MV-4-11 (cell line): ENCODE measurements at places on chromosomes 3 and 15.

DNA sequence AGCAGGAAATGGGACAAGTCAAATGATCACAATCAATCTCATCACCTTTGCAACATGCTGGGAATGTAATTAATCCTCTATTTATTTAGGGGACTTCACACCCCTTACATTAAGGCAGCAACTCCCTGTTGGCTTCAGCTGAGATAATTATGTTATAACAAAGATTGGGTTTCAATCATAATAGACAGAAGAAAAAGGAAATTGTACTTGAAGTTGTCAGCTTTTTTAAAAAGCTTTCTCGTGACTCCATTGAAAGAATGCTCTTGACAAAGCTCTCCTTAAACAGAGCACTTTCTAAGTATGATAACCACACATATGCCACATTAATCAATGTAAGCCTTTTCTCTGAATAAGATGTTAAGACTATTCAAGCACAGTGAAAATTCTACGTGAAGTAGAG is 65.7 kb downstream of the SHQ1 start:
- no peak for DNase-seq

- DNase-seq = no peak
Observed at GRCh38 chr3:187361835-187362234, 6.3 kb upstream of the RTP4 start.

DNA sequence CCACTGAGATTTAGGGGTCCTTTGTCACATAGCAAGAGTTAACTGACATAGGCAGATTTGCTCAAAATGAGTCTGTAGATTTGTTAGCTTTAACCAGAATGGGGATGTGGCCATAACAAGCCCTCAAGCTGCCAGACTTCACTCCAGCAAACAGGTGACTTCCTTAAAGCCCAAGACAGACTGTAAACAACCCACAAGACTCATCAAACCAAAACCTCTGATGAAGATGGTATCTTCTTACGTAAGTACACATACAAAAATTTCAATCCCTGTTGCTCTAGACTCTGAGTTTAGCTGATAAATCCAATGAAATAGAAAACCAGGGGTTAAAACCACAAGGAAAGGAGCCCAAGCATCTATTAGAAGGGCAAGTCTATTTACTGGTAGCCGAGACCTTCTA is 18.2 kb upstream of the ZBTB20 start:
- no peak for DNase-seq

DNA sequence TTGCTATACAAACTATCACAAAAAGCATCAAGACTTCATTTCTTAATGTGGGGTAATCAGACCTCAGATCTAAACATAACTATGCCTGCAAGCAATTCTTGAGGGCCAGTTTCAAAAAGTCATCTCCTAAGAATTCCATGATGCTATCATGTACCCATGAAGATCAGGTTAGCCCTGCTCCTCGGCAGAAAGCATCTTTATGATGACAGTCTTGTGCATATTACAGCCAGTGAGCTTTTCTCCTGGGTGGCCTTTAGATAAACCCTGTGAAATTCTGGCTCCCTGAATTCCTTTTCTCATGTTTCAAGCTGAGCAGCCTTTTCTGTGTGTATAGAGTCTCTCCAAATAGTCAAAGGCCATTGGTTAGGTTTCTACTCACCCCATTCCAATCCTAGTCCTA is 201.9 kb upstream of the MCTP2 start:
- DNase-seq = no peak

- DNase-seq = no peak
Observed at GRCh38 chr15:90015749-90016148, 14.6 kb downstream of the ZNF710 start.

GRCh38 chr15:101523560-101523940 is 34.0 kb upstream of the PCSK6 start:
- DNase-seq = no peak

- DNase-seq = no peak
Observed at GRCh38 chr3:69774029-69774428, 34.8 kb downstream of the MITF start.

DNA sequence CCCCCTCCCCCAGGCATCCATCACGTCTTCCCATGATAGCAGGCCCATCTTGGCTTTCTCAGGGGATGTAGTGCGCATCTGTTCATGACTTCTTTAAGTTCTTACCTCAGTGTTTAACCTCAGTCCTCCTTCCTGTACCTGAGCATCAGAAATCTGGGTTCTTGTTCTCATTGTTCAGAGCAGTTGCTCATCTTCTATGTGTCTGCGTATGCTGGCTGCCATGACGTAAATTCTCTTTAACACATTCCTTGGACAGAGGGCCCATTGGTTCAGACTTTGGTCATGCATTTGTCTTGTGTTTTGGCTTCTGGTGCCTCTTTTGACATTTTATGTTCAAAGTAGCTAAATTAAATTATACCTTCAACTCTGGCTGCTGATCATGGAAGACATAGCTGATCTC is 227.3 kb downstream of the CACNA2D3 start:
- no peak for DNase-seq

- DNase-seq = peak; percentile 15
Observed at GRCh38 chr3:151835751-151836525, 22.0 kb downstream of the AADAC start.

DNA sequence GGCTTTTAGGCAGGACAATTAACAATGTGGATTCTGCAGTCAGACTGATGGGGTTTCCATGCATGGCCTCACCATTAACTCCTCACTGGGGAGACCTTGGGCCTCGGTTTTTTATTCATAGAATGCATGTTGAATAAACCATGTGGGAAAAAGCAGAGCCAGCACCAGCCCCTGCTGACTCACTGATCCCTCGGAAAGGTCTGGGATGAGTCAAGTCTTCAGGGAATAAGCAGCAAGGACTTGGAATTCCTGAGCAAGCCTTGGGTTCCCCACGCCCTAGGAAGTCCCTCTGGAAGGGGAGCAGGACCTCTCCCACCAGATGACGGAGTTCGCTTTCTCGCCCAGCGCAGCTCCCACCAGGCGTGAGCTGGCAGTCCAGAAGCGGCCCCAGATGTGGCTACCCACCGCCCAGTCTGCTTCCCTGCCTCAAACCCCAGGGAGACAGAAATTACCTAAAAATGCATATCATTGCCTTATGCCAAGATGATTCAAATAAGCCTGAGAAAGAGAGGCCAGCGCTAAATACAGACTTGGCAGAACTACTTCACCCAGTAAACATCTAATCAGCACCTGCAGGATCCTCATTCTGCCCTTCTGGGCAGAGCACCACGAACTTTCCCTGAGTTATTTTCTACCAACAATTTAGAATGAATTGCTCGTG is 45.4 kb downstream of the BTD start:
- DNase-seq = no peak

- no peak for DNase-seq
Observed at GRCh38 chr3:127857333-127857732, 35.0 kb upstream of the MGLL start.

- DNase-seq = no peak
Observed at GRCh38 chr15:62782896-62783295, 259.7 kb upstream of the TPM1 start.

GRCh38 chr15:25987638-25988037 is 124.5 kb upstream of the ATP10A start:
- DNase-seq = no peak

GRCh38 chr3:160661660-160662059 is 15.3 kb upstream of the ARL14 start:
- DNase-seq = peak; percentile 4

DNA sequence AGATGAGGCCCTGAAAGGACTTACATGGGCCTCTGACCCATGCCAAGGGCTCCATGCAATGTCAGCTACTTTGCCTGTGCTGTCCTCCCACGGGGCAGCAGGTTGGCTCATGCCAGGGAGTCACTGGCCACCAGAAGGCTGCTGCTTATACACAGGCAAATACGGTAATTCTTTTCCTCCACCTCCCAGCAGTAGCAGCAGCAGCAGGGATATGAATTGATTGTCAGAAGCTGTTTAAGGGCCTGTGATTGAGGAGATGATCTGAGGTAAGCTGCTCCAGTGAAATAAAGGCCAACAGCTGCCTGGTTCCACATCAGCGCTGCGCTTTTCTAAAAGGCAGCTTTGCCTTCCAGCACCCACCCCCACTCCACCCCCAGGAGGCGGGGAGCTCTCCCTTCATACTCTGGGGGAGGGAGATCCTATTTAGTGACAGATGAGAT is 250.5 kb downstream of the SHQ1 start:
- no peak for DNase-seq

DNA sequence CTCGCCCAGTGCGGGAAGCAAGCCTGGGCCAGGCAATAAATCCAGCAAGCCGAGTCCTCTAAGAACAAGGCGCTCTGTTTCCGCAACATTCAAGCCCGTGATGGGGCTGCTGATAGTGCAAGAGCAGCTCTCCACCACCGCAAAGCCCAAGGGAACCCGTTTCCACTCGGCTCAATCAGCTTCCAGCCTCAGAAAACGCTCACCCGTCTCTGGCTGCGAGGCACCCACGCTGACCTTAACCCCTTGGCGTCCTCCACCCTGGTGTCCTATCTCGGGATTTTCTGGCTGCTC is 17.8 kb downstream of the SPATA12 start:
- DNase-seq = peak; percentile 40

DNA sequence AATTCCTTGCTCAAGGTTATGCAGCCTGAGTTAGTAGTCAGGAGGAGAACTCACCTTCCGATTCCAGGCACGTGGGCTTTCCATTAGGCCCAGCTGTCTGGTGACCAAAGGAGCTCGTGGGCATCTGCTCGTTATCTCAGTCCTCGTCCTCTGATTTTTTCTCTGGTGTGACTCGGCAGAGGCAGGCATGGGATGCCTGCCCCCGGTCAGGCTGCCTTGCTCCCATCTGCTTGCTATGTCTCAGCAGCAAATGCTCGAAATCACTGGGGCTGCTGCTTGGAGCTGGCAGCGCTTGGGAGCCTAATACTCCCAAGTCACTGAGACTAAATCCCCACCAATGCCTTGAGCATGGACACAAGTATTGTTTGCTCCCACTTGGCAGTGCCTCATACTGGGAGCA is 84.5 kb upstream of the NMNAT3 start:
- no peak for DNase-seq

- DNase-seq = no peak
Observed at GRCh38 chr15:77525400-77525811, 104.7 kb downstream of the HMG20A start.

GRCh38 chr3:53231532-53232511 is 24.0 kb downstream of the TKT start:
- DNase-seq = no peak

- DNase-seq = no peak
Observed at GRCh38 chr3:115835946-115836345, 212.6 kb downstream of the GAP43 start.

GRCh38 chr15:33005582-33005981 is 188.9 kb downstream of the FMN1 start:
- peak; percentile 89 for DNase-seq

DNA sequence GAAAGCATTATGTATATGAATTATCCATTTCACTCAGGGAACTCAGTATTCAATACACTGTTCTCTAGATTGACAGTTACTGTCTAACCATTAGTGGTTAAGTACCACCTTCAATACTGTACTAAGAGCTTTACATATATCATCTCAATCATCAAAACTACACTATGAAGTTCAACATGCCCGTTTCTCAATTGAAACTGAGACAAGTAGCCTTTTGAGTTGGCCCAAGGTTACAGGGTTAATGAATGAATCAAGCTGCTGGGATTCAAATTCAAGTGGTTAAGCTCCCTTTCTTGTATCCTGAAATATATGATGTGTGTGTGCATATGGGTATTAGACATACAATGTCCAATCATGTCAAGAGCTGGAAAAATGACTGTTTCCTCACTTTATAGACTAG is 5.8 kb downstream of the TASOR start:
- DNase-seq = no peak

DNA sequence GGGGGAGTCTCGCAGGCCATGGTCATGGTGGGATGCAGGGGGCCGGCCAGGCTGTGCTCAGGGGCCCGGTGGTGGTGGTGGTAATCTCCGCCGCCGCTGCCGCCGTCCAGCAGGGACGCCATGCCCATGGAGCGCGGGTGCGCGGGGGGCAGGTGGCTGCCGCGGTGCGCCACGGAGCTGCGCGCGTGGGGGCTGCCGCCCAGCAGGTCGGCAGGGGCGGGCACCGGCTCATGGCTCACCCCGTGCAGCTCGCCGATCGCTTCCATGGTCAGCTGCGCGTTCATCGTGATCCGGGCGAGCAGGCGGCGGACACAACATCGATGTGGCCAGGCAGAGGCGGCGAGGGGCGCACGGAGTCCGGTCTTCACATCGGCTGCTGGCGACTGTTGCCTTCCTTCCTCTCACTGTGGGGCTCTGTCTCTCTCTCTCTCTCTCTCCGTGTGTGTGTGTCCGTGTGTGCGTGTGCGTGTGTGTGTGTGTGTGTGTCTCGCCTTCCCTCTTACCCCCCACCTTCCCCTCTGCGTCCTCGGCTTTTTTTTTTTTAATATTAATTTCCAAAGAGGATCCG is 451 bp downstream of the ONECUT1 start:
- no peak for DNase-seq

DNA sequence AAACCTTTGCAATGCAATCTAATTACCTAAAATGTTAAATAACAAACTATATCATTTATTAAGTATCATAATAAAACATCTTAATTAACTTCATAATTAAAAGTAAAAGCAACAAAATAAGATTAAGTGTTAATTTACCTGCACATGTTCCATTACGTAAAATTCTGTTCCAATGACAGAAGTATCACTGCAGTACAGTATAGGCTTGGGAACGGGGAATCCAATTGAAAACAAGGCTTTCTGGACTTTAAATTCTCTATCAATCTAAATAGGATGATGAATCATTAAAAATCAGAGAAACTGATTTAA is 17.1 kb downstream of the ACAD11 start:
- DNase-seq = no peak

DNA sequence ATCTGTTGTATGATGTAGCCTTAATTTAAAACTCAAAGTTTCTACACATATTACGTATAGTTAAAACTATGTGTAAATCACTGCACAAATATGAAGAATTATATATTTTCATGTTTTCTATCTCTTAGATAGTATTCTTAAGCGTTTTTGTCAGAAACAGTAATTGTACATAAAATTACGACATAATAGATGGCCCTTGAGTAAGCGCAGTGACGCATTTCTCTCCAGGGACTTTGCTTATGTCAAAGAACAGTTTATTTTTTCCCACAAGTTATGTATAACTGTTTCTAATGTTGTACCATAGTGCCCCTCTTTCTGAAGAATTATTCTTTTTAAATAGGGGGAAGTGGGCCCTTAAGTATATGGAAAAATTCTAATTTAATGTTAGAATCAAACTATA is 934.0 kb downstream of the VGLL3 start:
- DNase-seq = no peak
